ENCODE measurements at places on chromosomes 11 and 22. TPM values are rescaled to one million over a fixed set of nuclear protein-coding genes. Genes with fewer than 3 reads are reported as not detected.

PKDREJ gene
- not detected for total RNA-seq

STX3 gene
- 39.6 TPM for total RNA-seq

GDPD4 gene
- not detected for total RNA-seq

GPR83 gene
- total RNA-seq, result not detected

CHKA gene
- total RNA-seq, result 63.4 TPM

STARD10 gene
- 14.1 TPM for total RNA-seq

OR4C6 gene
- not detected for total RNA-seq

RAG2 gene
- total RNA-seq, result not detected

DNAJB7 gene
- total RNA-seq, result not detected

SLC22A25 gene
- total RNA-seq, result 0.19 TPM

VSIG10L2 gene
- total RNA-seq, result not detected

FIBIN gene
- 55.9 TPM for total RNA-seq

ZBTB16 gene
- total RNA-seq, result 167 TPM

CARD10 gene
- 1.9 TPM for total RNA-seq

SLC7A4 gene
- 4.4 TPM for total RNA-seq

SLN gene
- not detected for total RNA-seq

MUS81 gene
- 28.7 TPM for total RNA-seq

DPP3 gene
- 17.8 TPM for total RNA-seq

DGAT2 gene
- 65.1 TPM for total RNA-seq

MFRP gene
- not detected for total RNA-seq

CTTN gene
- 170 TPM for total RNA-seq

BACE1 gene
- 33.0 TPM for total RNA-seq

POGLUT3 gene
- 17.8 TPM for total RNA-seq

NDUFV1 gene
- 148 TPM for total RNA-seq

BIRC3 gene
- 5.2 TPM for total RNA-seq

GLB1L2 gene
- total RNA-seq, result 0.75 TPM

SMC1B gene
- not detected for total RNA-seq

TMPRSS4 gene
- total RNA-seq, result not detected

All from subcutaneous adipose tissue (tissue), 4 donors.